ENCODE measurements at places on chromosomes 11 and 22.
A peak's percentile ranks its signal among the peaks of the same experiment; 100 is the strongest.

GRCh38 chr11:78161962-78162371 is 22.5 kb upstream of the ALG8 start:
- no peak for DNase-seq

- DNase-seq, result no peak
Measured at GRCh38 chr22:17091851-17092250, 7.1 kb downstream of the IL17RA start.

- no peak for DNase-seq
Measured at GRCh38 chr11:36567694-36568093, at the start of gene RAG1. RAG1 (plus strand) TSS chr11:36568007; CDS start chr11:36573305, 5,298 bp downstream.

- no peak for DNase-seq
Measured at GRCh38 chr11:14977101-14977880, 5.1 kb upstream of the CALCA start.

- no peak for DNase-seq
Measured at GRCh38 chr22:49324527-49325491, 502.9 kb downstream of the BRD1 start.

GRCh38 chr11:103887001-103887658 is 149.3 kb upstream of the DDI1 start:
- no peak for DNase-seq

DNA sequence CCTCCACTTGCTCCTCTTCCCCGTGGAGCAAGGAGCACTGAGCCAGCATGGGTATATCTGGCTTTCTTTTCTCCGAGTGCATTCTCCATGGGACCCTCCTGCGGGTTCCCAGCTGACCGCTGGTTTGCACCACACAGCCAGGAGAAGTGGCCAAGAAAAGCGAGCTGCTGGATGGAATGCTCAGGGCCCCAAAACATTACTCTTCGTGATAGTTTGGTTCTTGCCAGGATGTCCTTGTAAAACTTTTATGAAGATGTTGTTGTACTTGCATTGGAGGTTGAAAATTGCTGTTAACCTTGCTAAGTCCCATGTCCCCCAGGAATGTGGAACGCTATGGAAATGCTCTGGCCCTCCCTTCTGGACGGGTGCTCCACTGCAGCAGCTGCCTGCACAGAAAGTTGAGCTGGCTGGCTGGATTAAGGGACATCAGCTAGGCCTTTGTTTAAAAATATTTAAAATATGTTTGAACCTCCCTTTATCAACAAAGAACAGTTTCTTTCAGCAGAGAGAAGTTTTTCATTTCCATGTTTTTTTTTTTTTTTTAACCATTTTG is 68.7 kb downstream of the ZNRF3 start:
- no peak for DNase-seq

GRCh38 chr11:114358716-114359115 is 41.6 kb downstream of the C11orf71 start:
- no peak for DNase-seq

DNA sequence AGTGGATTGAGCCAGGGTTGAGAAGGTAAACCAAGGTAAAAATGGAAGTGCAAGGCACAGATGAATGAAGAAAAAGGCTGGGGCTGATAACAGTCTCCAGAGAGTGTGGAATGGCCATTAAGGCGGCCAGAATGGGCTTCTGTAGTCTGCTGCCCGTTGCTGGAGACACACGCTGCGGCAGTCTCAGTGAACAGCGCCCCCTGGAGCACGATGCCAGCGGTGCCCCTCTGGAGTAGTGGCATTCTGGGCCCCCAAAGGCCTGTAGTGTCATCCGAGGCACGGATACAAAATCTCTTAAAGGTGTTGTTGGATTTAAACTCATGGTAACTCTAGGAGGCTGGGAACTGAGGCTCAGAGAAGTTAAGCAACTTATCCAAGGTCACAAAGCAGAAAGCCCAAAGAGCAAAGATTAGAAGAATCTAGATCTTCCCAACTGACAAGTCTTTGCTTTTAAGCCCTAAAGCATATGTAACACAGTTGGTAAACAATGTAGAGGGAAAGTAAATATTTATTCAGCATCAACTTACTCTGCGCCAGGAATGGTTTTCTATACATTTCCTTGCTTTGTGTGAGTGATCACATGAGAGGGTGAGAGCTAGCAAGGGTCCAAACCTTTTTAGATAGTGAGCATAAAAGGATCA is 18.2 kb downstream of the KCNJ1 start:
- peak; percentile 63 for DNase-seq

DNA sequence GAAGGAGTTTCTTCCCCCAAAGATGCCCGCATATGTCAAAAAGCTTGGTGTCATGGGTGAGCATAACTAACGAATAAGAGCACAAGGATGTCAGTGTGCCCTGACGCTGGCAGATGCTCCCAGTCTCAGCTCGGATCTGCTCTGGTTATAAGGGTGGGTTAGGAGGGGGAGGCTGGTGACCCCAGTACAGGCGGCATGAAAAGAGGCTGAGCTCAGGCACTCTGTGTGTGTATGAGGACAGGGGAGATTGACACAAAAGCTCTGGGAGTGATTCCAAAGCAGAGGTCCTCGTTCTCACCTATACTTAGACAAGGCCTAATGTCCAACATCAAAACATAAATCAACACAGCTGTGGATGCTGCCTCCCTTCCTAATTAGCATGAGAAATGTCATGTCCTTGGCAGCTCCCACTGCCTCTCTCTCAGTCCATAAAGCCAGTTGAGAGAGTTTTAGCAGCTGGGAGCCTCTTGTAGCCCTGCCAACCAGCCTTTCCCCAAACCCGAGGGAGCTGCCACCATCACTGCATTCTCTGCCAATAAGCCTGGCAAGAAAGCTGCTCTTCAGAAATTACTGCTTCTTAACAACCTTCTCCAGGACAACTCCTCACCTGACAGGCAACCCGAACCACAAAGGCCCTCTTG is 59.8 kb downstream of the SC5D start:
- DNase-seq, result no peak

- no peak for DNase-seq
Measured at GRCh38 chr11:83480811-83481210, 194.6 kb upstream of the CCDC90B start.

- no peak for DNase-seq
Measured at GRCh38 chr11:33500861-33501479, 199.7 kb downstream of the C11orf91 start.

DNA sequence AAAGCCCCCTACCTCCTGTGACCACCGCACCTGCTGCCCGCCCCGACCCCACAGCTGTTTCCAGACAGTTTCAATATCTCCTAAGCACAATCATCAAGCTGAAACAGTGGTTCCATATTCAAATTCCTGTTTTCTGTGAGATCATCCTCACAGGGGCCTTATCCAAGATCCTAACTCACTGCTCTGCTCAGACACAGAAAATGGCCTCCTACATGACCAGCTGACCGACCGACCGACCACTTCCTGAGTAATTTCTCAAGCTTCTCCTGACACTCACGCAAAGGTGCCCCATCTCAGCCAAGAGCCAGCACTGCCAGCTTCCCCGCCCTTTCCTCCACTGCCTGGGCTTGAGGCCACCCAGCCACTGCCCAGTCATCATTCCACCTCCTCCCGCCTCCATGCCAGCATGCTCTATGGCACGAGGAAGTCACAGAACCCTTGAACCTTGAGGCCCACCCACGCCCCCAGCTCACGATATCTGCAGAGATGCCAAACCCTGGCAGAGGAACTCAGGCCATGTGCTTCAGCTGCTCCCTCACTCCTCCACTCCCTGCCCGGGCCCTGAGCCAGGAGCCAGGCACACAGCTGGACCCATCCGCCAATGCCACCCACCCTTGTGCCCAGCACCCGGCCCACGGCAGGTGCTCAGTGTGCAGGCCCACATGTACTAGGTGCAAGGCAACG is 14.0 kb downstream of the KIAA0930 start:
- DNase-seq, result no peak

DNA sequence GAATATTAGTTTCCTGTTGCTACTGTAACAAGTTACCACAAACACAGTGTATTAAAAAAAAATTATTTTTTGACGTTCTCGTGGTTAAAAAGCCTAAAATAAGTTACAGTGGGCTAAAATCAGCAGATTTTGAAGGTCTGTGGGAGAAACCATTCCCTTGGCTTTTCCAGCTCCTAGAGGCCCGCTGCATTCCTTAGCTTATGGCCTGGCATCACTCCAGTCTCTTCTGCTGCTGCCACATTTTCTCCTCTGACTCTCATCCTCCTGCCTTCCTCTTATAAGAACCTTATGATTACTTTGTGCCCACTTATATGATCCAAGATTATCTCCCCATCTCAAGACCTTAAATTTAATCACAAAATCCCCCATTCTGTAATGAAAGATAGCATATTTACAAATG is 392.7 kb downstream of the GUCY1A2 start:
- no peak for DNase-seq

- DNase-seq, result no peak
Measured at GRCh38 chr22:44220727-44221680, 40.3 kb downstream of the PARVG start.

DNA sequence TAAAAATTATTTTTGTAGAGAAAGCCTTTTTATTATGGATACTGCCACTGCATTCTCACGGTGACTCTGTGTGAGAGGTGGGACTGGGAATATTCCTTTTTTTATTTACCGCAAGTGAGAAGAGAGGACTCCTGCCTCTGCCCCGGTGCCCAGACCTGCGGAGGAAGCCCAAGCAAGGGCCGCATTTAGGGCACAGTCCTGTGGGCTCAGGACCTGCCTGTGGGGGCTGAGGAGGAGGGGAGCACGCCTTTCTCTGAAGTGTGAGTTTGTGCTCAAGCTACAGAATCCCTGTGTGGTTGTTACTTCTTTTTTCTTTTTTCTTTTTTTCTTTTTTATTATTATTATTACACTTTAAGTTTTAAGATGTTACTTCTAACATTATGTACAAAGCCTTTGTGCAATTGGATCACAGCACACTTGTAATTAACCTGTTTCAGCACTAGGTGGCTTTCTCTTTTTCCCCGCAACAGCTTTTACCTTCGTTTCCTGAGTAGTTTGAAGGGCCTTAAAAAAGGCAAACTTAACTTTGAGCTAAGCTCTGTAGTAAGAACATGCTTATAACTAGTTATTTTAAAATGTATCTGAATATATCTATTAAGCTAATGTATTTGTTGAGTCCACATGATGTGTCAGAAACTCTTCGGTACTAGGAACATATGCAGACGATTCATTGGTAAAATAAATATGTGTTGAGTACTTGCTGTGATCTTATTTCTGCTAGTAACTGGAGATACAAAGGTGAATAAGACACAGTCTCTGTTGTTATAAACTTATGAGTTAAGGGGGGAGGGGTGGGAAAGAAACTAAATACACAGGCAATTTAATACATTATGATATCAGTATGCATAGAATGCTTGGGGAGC is 18.3 kb downstream of the AMOTL1 start:
- DNase-seq, result no peak

DNA sequence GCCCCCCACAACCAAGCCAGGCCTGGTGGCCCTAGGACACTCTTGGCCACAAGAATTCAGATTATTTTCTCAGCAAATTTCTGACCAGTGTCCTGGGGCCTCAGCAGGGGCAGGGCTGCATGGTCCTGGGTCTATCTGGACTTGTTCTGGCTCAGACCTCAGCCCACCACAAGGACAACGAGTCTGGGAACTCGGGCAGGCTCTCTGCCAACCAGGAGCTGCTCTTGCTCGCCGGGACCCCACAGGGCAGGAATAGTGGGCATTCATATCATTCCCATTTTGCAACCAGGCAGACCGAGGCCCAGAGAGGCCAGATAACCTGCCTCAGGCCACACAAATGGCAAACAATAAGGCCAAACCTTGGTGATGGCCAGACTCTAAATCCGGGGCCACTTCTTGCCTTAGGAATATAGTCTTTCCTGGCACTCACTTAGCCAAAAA is 75.4 kb upstream of the WNT7B start:
- no peak for DNase-seq

- DNase-seq, result no peak
Measured at GRCh38 chr11:76443268-76443980, 1.4 kb upstream of the EMSY start.

GRCh38 chr11:36622431-36623136 is 24.5 kb upstream of the RAG2 start:
- DNase-seq, result no peak

GRCh38 chr11:117492578-117493251 is 165.1 kb downstream of the CEP164 start:
- no peak for DNase-seq

- DNase-seq, result no peak
Measured at GRCh38 chr11:134233729-134234179, 9.3 kb downstream of the VPS26B start.

DNA sequence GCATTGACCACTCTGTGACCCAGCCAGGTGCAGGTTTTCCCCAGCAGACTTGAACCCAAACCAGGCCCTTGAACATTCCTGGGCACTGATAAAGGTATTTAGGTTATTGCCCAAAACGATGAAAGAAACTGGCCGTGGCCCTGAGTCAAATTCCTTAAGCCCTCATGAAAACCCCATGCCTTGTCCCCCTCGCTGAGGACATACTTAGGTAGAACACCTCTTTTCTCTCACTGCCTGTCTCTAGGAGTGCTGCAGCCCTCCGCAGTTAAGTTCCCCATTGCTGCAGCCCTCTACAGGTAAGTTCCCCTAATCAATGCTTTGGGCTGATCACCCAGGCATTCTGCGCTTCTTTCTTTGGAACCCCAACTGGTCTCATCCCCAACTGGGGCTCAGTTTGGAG is 961.6 kb downstream of the TBC1D22A start:
- no peak for DNase-seq

DNA sequence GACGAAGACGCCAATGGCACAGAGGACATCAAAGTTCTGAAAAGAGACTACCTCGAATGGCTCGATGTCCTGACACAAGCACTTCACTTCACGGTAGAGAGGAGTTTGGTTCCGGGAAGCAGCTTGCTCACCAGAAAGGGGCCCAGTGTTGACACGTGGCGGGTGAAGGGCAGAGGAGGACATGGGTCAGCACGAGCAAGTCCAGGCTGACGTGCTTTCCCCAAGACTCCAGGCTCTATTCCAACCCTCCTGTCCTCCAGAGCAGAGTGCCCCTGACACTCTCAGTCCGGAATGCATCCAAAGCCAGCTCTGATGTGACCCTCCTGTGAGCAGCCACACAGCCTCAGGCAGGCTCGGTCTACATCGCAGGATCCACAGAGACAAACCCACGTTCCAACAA is 77.5 kb upstream of the BID start:
- no peak for DNase-seq

DNA sequence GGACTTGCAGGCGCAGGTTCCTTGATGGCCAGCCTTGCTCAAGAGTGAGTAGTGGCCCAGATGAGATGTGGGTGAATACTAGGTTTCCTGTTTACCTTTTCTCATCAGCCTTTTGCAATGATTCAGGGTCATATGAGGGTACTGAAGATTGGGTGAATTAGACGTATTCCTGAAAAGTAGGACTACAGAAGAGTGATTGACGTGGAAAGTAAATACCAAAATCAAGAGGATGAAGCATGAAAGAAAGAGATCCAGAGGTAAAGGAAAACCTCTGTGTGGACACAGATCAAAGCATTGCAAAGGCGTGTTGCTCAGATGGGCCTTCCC is 59.9 kb downstream of the CYB5R2 start:
- no peak for DNase-seq

DNA sequence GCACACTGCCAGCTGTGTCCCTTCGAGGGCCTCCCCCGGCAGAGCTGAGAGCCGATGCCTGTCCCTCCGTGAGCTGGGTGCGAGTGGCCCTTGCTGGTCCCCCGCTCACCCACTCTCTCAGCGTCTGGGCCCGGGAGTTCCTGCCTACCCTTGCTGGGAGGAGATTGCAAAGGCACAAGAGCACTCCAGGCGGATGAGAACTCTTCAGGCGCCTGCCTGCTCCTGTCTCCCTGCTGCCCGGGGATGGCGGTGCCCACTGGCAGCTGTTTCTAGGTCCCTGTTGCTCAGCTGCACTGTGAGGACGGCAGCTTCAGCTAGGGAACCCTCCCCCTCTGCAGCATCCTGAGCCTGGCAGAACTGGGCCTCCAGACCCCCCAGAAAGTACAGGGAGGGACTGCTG is 61.1 kb downstream of the FLRT1 start:
- DNase-seq, result no peak

Data from activated T-cell treated with anti-CD3 and anti-CD28 coated beads for 48 hours (primary cell).